Hindlimb muscle (tissue), 1 donor: ENCODE measurements at places on chromosomes 7 and 10. TPM values are rescaled to one million over a fixed set of nuclear protein-coding genes. Genes with fewer than 3 reads are reported as not detected.

Gene ANXA8
- not detected for polyA plus RNA-seq

Gene EN2
- polyA plus RNA-seq: 1.0 TPM

- no peak for DNase-seq
Measured at GRCh38 chr7:33487998-33488682, 358.8 kb downstream of the BBS9 start.

GRCh38 chr7:151592868-151593486, 73.3 kb upstream of the RHEB start:
- DNase-seq: peak; percentile 8

DNA sequence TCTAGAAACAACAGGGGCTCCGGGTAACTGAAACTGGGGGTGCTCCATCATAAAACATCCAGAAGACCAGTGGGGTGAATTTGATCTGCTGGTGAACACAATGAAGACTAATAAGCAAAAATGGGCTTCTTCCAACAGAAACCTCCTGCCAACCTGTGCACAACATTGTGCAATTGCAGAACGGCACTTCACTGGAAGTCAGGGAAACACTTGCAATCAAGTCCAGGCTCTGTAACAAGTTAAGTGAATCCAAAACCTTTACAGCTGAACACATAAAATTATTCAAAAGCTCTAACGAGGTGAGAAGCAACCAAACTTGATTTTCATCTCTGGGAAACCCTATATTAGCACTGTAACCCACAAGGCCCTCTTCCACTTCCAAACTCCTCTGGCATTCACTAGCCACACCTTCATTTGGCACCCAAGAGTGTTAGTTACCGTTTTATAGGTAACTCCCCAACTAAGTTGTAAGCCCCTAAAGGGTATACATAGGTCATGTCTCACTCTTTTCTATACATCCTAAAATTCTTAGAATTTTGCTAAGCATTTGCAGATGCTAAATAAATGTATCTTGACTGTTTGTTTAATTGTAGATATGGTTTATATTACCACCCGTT, 22.0 kb downstream of the IMMP2L start:
- DNase-seq: no peak

Gene GIMAP5
- polyA plus RNA-seq: 6.5 TPM

Gene GPNMB
- 53.7 TPM for polyA plus RNA-seq

DNA sequence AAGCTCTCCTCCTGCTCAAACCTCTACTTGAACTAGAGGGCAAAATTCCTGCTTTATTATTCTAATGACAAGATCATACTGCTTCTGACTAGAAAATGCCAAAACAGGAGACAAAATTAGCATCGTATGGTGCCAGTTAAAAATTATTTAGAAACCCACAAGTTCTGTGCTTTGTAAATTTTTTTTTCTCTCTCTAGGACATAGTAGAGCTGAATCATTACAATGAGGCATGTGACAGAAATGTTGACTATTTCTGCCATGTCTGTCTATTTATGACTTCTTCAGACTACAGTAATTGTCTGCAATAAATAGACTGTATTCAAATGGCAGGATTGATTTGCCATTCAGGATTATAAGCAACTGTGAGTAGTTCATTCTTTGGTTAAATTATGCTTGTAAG, 335.8 kb downstream of the PRPF18 start:
- DNase-seq: no peak

Gene AQP1
- polyA plus RNA-seq: 116 TPM

Gene MYL7
- polyA plus RNA-seq: 5.1 TPM

GRCh38 chr10:30630571-30630970, 1.0 kb upstream of the LYZL2 start:
- DNase-seq: no peak
